BE2C (cell line): ENCODE measurements at places on chromosomes 2 and 18.

DNA sequence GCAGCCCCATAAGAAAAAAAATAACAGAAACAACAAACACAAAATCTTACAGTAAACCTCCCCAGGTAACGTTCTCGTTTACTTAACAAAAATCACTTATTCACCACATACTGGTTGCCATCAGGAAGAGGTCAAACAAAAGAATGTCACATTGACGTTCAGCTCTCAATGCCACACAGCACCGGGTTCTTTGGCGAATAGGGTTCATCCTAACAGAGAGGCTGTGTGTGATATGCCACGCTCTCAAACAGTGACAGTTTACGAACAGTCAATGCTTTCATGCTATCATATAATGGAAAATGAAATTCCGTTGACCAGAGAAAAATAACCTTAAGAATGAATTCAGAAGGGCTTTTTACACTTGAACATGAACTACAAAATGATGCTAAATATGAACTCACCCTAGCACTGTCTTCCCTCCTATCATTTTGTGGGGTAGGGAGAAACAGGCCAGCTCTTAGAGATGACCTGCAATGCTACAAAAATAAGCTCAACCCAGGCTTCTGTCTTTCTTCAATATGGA is 2.0 kb downstream of the TMEM163 start:
- no peak for DNase-seq

- DNase-seq, result no peak
Observed at GRCh38 chr2:212180408-212181083, 358.1 kb downstream of the ERBB4 start.

DNA sequence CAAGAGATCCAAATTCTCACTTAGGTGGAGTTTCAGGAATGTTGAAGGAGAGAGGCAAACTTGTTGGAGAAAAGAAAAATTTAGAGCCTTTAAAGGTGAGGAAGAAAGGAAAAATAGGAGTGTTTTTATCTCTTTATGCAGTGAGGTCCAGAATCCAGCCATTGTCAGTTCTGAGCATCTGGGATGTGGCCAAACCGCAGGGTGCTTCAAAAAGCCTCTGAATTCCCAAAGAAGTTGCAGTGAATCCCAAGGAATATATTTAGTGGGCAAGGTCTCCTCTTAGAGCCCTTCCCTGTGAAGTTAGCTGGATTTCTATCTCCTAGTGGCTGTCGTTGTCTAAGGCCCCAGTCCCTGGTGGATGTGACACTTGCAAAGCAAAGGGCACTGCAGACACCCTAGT is 51.2 kb downstream of the MTCL1 start:
- DNase-seq, result no peak

GRCh38 chr18:44870631-44871502 is 190.2 kb downstream of the SETBP1 start:
- peak; percentile 24 for DNase-seq

GRCh38 chr2:152468899-152469692 is 134.1 kb downstream of the FMNL2 start:
- no peak for DNase-seq

GRCh38 chr2:224069172-224069571 is 30.1 kb upstream of the SERPINE2 start:
- no peak for DNase-seq

GRCh38 chr18:22858121-22858520 is 75.0 kb upstream of the RBBP8 start:
- no peak for DNase-seq

GRCh38 chr18:70154591-70155194 is 50.8 kb downstream of the RTTN start:
- no peak for DNase-seq

GRCh38 chr18:32175265-32175664 is 14.6 kb upstream of the MEP1B start:
- DNase-seq, result no peak

- DNase-seq, result no peak
Observed at GRCh38 chr2:169066897-169067296, 2.5 kb upstream of the DHRS9 start.

DNA sequence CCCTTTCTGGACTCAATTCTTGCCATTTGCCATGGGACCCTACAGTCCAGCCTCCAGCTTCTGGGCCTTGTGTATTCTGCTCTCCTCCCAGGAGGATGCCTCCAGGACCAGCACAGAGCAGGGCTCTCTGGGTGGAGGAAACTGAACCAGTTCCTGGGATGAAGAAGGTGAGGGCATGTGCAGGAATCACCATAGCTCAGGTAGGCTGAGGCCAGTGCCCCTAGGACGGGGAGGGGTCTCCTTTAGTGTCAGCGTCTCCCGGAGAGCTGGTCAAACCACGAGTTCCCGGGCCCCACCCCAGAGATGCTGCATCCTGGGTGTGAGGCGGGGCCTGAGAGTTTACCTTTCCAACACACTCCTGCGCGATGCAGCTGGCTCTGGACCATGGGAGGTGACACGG is 5.8 kb upstream of the PRELID3A start:
- no peak for DNase-seq

DNA sequence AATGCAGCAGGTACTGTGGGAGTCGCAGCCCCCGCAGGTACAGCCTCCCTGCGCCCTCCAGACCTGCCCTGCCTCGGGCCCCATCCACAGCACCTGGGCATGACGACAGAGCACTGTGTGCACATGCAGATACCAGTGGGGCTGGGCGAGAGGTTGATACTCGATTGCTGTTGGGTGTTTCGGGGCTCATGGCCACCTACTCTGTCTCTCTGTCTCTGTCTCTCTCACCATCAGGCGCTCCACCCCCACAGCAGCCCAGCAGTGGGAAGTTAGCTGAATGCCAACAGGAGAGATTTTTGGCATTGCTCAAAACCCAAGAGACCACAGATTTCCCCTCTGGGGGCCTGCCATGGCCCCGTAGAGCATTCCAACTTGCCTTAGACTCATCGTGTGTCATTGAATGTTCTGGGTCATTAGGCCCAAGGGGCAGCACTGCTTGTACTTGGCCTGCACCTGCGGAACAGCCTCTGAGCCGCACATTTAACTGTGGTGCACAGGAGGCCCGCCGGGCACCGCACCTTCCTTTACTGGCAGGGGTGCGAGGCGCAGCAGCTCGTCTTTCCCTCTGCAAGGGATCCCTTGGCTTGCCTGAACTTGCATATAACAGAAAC is 18.8 kb downstream of the KCNIP3 start:
- no peak for DNase-seq

DNA sequence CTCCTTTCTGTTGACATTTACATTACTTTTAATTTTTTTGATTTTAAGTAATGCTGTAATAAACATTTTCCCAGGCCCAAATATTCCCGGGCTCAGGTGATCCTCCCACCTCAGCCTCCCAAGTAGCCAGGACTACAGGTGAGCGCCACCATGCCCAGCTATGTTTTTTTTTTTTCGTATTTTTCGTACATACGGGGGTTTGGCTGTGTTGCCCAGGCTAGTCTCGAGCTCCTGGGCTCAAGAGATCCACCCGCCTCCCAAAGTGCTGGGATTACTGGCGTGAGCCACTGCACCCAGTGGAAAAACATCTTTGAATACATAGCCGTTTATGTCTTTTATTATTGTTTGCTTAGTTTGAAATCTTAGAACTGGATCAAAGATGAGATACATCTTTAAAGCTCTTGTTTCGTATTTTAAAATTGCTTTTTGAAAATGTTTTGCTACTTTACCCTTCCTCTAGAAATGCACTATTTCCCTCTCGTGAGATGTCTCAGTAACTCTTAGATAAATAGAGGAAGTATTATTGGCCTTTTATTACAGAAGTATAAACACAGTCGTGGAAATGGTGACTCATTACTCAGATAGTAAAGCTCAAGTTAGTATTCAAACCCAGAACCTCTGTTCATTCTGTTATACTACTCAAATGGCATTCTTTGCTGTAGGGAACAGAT is 2.4 kb downstream of the SMCHD1 start:
- DNase-seq, result no peak

GRCh38 chr2:109692013-109692743 is 78.0 kb downstream of the SOWAHC start:
- DNase-seq, result no peak

DNA sequence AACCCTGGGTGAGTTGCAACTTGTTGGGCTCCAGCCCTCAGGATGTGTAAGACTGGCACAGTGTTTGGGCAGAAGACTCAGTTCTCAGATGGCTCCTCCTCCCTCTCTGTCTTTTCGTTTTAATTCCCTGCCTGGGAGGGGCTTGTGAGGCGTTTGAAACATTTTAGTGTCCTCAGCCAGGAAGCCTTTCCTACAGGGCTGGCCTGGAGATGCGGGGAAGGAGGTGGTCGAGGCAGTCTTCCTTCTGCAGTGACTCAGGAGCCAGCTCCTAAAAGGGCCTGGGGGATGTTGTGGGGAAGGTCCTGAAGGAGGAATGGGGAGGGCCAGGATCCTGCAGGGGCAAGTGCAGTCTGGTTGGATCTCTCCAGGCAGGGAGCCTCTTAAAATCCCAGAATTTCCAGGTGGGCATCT is 22.1 kb upstream of the IGFBP5 start:
- no peak for DNase-seq

GRCh38 chr18:79927607-79928562 is 23.6 kb downstream of the SLC66A2 start:
- no peak for DNase-seq

- DNase-seq, result no peak
Observed at GRCh38 chr18:42437646-42438045, 482.6 kb downstream of the PIK3C3 start.

DNA sequence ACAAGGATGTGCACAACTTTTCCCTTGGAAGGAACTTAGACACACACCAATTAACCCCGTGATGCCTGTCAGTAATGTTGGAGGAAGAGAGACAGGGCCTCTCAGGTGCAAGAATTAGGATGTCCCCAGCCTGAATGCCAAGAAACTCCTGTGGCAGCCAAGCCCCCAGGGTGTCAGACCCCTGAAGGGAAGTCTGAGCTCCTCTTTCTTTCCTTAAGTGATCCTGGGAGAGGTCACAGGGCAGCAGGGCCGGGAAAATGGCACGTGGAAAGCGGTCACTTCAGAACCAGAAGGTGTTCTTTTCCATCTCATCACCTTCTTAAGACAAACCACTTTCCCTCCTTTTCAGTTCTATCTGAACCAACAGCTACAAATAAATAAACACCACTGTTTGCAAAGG is 185.9 kb downstream of the ANAPC1 start:
- no peak for DNase-seq

- DNase-seq, result no peak
Observed at GRCh38 chr2:3689998-3690748, 13.2 kb upstream of the DCDC2C start.

DNA sequence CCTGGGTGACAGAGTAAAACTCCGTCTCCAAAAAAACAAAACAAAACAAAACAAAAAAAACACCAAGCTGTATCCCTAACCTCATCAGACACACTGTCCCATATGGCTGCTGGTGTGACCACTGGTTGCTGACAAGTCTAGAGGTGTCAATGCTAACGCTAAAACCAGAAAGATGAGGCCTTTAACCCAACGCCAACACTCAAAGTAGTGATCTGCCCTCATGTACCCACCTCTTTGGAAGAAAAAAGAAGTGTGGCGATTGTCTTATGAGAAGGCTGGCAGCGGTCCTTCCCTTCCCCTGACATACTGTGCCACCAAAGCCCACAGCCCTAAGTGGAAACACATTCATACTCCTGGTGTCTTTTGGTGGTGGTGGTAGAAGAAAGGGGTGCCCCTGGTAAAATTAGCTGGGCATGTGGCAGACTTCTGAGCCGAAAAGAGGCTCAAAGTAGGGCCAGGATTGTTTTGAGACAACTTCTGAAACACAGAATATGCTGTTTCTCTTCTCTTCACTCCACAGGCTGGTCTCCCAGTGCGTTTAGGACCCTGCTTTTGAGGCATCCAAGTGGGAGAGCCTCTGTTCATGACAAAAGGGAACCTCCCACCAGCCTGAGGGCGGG is 9.8 kb downstream of the SERTAD2 start:
- DNase-seq, result no peak
